ENCODE measurements at places on chromosomes 1 and 21.

GRCh38 chr1:164647211-164647610, 88.2 kb downstream of the PBX1 start:
- DNase-seq, result no peak

GRCh38 chr1:107246775-107247345, 106.0 kb downstream of the NTNG1 start:
- no peak for DNase-seq

- DNase-seq, result no peak
Observed at GRCh38 chr1:50237056-50237455, 128.3 kb downstream of the ELAVL4 start.

GRCh38 chr1:94259635-94260289, 22.4 kb upstream of the ARHGAP29 start:
- no peak for DNase-seq

DNA sequence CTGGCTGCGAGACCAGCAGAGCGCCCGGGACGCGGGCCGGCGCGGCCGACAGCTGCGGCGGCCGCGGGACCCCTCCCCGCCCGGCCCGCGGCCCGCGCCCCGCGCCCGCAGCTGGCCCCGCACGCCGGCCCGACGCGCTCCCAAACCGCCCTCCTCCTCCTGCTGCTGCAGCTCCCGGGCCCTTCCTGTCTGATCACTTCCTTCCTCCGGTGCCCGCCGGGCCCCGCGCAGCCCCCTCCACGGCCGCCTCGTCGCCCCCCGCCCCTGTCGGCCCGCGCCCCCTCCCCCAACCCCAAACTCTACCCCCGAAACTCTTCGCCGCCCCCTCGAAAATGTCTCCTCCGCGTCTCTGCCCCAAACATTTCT, 594 bp downstream of the LUZP1 start:
- DNase-seq, result peak; percentile 30

DNA sequence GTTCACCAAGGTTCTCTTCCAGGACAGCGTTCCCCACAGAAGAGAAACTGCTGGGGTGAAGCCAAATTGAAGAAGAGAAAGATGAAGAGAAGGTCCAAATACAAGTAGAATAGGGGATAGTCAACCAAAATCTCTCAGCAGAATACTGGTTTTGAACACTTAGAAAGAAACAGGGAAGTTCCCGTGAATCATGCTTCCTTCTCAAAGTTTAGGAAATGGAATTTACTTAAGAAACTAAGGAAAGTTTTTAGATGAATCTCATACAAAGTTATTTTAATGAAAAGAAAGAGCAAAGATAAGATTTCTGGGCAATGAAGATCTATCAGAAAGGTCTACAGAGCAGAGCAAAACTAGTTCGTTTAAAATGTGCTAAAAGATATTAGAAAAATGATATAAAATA, 43.3 kb downstream of the EXO1 start:
- DNase-seq, result no peak

DNA sequence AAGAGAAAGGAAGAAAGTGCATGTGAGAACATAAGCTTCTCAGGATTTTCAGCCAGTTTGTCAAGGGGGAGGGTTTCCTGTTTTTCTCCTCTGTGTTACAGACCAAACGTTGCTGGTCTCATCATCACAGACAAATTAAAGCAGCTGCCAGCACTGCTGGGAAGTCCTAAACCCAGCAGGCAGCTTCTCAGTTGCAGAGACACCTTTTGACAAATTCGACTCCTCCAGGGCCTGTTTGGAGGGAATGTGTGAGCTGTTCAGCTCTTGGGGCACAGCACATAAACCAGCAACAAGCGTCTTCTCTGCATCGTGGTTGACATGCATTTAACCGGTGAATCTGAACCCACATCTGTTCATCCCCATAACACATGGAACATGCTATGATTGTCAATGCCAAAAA, 454.6 kb upstream of the RUNX1 start:
- no peak for DNase-seq

DNA sequence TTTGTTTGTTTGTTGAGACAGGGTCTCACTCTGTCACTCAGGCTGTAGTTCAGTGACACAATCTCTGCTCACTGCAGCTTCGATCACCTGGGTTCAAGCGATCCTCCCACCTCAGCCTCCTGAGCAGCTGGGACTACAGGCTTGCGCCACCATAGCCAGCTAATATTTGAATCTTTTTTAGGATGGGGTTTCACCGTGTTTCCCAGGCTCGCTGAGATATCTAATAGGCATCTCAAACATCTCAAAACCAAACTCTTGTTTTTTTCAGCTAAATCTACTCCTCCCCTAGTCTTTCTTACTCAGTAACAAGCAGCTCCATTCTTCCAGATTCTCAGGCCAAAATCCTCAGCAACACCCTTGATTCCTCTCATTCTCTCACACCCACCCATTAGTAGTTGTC, 22.0 kb upstream of the SRRM1 start:
- no peak for DNase-seq

- DNase-seq, result no peak
Observed at GRCh38 chr1:60981357-60981756, 101.0 kb upstream of the NFIA start.

DNA sequence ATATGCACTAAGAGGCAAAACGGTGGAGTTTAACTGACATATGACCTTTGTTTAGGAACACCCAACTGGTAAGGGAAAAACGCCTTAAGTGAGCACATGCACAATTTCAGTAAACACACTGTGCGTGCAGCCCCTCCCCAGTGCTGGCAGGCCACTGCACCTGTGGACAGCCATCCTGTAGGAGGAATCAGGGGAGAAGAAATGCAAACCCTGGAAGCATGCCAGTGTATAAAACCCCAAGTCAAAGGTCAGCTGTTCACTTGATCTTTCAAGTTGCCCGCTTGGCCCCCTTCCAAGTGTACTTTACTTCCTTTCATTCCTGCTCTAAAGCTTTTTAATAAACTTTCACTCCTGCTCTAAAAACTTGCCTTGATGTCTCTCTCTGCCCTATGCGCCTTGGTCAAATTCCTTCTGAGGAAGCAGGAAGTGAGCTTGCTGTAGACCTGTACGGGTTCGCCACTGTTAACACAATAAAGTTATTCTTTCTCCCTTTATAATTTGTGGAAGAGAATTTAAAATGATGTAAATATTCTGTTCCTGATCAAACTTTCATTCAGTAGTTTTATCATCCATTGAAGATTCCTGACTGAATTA, 31.8 kb downstream of the USP25 start:
- DNase-seq, result no peak

- DNase-seq, result no peak
Observed at GRCh38 chr1:63813829-63814277, 40.0 kb downstream of the ROR1 start.

GRCh38 chr1:171811672-171812071, 29.6 kb upstream of the DNM3 start:
- no peak for DNase-seq

GRCh38 chr1:21491488-21492355, 17.5 kb upstream of the ALPL start:
- DNase-seq, result no peak

GRCh38 chr1:214451596-214451995, 99.8 kb downstream of the PTPN14 start:
- DNase-seq, result peak; percentile 22

DNA sequence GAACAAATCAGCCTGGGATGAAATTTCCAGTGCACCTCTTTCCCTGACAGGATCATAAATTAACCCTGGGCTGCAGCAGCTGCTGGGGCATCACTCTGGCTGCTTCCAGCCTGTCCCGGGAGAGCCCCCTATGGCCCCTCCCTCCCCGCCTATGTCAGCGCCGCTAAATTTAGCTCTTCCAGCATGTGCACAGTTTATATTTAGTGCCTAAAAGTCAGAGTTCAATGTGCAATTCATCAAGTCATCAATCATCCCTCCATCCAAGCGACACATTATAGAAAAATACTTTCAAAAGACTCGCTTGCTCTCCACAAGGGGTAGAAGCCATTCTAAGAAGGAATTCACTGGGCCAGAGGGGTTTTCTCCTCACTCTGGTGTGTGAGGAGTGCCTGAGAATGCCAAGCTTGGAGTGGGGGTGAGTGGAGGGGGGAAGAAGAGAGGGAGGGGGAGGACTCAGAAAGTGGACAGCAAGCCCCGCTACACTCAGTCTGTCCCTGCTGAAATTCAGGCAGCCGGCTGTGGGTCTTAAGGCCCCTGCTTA, 37.4 kb downstream of the XCL1 start:
- DNase-seq, result no peak

- DNase-seq, result no peak
Observed at GRCh38 chr1:154166207-154166606, 11.3 kb upstream of the NUP210L start.

GRCh38 chr1:212271823-212272485, 13.3 kb upstream of the PPP2R5A start:
- DNase-seq, result no peak

DNA sequence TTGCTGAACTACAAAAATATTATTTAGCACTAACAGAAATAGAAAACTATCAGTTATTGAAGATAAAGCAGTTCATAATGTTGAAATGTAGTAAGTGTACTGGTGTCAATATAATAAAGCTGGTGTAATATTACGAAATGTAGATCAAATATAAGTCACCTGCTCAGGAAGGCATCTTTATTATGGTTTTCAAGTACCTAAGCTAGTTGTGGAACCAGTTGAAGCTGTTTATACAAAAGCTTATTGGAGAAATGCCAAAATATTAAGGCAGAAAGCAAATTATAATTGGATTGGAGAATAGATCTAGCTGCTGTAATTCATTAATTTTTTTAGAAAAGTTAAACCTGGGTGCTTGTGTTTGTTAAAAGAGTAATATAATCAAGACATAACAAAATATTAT, 6.2 kb upstream of the MARK1 start:
- no peak for DNase-seq

- DNase-seq, result no peak
Observed at GRCh38 chr1:180002437-180002836, 47.8 kb downstream of the CEP350 start.

- no peak for DNase-seq
Observed at GRCh38 chr1:115767403-115767802, 1.1 kb downstream of the CASQ2 start.

DNA sequence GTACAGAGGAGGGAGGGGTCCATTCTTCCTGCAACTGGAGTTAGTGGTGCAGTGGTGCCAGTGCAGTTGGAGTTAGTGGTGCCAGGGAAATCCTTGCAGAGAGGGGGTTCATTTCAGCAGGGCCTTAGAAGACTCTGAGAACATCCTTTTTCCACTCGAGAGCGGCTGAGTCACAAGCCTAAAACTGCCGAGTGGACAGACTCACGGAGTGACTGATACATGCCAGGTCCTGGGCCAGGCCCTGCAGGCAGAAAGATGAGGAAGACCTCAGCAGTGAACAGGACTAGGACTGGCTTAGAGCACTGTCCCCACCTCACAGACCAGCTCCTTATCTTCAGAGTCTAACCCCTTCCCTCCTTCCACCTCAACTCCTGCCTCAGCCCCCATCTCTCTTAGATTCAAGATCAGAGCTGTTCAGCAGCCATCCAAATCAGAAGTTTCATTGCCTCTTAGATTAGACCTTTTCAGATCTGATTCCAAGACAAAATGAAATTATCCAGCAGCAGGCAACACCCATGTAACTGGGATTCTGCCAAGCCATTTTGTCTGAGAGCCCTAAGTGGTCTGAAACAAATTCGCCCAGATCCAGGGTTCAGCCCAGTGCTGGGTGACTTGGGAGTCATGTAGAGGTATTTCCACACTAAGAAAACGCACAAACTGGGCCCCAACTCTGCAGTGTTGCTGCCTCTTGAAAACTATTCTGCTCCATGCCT, 12.7 kb upstream of the IKBKE start:
- DNase-seq, result no peak

DNA sequence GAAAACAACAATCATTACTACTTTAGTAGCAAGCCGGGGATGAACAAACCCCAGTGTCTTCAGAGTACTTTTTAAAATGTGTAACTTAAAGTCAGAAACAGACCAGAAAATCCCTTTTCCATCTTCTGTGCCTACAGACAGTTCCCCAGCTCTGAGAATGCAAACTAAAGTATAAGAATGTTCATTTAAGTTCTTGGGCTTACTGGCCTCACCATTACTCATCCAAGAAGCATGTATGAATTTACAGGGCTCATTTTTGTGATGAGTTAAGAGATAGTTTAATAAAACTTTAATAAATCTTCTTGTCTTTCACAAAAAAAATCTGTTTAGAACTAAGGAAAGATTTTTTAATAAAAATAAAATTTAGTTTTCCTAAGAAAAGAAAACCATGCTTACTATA, 4.6 kb downstream of the LPGAT1 start:
- DNase-seq, result no peak

DNA sequence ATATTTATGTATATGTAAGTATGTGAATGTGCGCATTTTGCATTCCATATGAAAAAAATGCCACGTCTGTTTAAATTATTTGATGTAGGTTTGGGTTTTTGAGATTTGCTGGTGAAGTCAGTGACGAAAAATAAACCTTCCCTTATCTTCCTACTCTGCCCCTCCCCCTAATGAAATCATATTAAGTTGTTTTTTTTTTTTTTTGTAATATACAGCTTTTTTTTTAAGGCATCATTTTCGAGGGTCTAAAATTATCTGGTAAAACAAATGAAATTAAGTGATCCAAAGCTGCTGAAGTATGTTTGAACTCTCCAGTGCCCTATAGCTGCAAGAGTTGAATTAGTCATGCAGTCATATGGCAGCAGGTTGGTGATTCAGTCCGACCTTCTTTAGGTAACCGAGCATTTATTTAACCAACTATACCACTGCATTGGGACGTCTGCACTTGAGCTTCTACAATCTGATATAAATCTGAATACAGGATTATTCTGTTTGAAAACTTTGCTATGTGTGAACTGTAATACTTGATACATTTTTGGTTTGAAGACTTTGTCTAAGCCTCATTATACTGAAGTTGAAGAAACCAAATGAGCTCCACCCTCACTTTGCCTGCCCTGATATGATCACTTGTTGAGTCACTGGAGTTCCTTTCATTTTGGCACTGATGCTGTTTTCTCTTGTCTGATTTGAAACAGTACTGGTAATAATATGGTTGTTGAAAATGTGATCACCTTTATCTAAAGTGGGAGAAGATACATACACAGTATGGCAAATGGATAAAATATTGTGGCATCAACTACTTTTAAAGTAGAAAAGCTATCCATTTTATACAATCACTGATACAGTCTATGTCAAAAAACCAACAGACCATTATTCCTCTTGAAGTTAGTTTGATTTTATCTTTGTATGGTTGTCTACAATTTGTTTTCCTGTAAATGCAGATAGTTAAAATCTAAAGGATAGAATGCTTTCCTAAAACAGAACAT, 11.7 kb downstream of the PDIK1L start:
- no peak for DNase-seq

- no peak for DNase-seq
Observed at GRCh38 chr21:38367646-38368045, 110.9 kb downstream of the KCNJ15 start.

All from activated naive CD4-positive, alpha-beta T cell treated with Interleukin-2 at 50 U/mL for 16 hours (primary cell).